Mesendoderm (in vitro differentiated cells): ENCODE measurements at places on chromosomes 16 and 17.

DNA sequence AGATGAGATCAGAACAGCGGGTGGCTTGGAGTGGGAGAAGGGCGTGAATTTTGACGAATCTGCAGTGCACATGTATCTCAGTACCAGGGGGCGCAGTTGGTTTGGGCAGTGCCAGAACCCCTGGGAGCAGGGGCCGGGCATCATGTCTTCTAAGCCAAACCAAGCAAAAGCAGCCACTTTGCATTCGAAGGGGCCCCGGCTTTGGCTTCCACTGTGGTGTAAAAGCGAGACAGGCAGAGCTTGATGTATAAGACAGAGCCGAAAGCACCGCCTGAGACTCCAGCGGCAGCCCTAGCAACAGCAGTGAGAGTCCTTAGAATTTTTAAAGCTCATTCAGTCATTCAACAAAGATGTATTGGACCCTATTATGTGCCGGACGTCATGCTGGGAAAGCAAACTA, 3.8 kb upstream of the XYLT1 start:
- no peak for DNase-seq

DNA sequence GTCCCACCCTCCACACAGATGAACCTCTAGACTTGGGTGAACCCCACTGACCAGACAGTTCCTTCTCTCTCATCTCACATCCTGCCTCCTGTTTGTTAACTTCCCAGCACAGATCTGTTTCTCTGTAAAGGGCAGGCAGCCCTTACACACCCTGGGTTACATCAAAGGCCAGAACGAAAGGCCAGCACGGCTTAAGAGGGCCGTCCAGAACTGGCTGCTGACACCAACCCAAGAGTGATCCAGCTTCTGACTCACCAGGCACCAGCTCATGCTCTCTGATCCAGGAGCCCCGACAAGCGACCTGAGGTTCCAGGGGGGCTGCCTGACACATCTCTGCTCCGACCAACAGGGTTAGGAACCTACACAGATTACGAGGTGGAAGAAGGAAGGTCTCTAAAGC, 86.9 kb downstream of the MRM3 start:
- no peak for DNase-seq

DNA sequence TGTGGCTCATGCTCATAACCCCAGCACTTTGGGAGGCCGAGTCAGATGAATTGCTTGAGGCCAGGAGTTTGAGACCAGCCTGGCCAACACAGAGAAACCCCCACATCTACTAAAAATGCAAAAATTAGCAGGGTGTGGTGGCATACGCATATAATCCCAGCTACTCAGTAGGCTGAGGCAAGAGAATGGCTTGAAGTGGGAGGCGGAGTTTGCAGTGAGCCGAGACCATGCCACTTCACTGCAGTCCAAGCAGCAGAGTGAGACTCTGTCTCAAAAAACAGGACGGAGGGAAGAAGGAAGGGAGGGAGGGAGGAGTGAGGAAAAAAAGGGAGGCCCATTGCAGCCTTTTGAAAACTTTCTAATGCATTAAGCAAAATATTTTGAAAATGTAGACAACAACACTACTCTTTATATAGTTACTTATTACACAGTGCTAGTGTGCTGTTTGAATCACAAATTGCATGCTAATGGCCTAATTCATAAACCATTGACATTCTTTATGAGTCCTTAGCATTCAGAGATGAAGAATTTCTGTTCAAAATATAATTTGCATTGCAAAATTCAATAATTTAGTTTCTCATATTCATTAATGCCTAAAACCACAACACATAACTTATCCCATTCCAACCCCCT, 59.4 kb downstream of the TMEM114 start:
- DNase-seq = no peak

GRCh38 chr17:64092952-64093451, 36.9 kb downstream of the ERN1 start:
- DNase-seq = no peak

- peak; percentile 68 for DNase-seq
Measured at GRCh38 chr17:56929362-56929969, 15.6 kb upstream of the TRIM25 start.

GRCh38 chr17:1730326-1731193, 6.1 kb downstream of the WDR81 start:
- DNase-seq = no peak

GRCh38 chr16:87824991-87825841, 44.1 kb downstream of the SLC7A5 start:
- peak; percentile 81 for DNase-seq

DNA sequence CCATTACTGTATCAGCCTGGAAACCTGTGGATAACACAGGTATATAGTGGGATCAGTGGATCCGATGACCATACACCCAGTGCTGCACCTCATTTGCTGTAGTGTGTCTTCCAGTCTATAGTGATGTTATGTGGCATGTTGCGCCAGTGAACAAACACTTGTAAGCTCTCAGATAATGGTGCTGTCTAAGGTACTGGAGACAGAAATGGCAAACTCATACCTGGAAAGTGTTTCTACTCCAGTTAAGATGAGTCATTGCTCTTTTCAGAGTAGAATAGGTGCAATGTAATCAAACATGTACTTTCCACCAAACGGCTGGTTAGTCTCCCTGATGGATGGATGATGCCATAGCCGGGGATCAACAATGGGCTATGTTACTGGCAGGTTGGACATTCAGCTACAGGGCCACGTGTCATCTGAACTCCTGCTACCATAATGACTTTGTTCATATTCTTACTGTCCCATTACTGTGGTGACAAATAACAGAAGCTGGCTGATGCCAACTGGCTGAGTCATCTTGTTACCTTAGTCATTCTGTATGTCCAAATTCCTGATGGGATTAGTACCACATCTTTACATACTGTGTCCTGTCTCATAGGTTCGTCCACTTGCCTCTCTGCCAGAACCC, 6.3 kb downstream of the CCL11 start:
- DNase-seq = no peak

- DNase-seq = no peak
Measured at GRCh38 chr17:9021992-9022572, 772 bp downstream of the NTN1 start.

GRCh38 chr16:88078111-88078775, 127.0 kb downstream of the BANP start:
- DNase-seq = no peak

DNA sequence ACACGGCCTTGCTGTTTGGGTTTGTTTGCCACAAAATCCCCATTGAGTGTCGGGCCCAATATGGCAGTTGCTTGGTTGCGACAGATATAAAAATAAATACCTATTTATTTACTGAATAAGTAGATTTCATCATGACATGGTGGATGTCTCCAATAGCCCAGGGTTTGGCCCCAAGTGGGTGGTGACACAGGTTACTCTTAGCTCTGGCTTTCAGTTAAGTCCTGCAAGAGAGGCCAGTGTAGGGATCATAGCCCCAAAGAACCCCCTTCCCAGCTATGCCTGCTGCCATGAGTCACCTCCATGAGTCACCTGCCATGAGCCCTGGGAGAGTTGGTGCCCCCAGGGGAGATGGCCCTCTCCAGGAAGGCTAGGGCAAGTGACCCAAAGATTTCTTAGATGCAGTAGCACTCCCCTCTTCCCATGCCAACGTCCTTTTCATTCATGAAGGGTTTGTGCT, 78.7 kb upstream of the LGALS9 start:
- peak; percentile 76 for DNase-seq

GRCh38 chr16:79100447-79100846, 500.1 kb downstream of the MAF start:
- DNase-seq = no peak

- DNase-seq = no peak
Measured at GRCh38 chr16:82589407-82589806, 37.4 kb upstream of the CDH13 start.

DNA sequence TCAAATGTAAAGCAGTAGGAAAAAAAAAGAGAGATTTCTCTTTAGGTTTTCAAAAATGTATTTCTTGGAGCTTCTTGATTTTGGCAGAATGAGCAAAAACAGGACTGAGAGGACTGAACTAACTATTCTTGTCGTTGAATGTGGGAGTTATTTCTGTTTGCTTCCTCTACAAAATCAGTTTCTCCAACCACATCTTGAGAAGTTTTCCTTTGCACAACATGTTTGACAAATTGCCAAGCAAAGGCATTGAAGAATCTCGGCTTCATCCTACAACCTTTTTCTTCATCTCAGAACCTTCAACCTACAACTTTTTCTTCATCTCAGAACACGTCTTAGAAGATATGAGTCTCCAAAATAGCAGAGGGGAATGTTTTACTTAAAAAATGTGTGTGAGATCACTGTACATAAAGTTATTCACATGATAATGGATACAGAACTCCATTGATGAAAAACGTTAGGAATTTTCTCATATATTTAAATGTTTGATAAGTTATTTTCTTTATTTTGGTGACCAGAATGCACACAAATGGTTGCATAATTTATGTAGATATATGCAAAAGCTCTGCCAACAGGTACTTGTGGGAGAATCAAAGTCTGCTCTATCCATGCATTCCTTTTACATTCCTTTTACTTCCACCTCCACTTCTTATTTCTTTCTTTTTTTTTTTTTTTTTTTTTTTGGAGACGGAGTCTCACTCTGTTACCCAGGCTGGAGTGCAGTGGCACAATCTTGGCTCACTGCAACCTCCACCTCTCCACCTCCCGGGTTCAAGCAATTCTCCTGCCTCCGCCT, 370.0 kb downstream of the KCNJ2 start:
- DNase-seq = peak; percentile 55

DNA sequence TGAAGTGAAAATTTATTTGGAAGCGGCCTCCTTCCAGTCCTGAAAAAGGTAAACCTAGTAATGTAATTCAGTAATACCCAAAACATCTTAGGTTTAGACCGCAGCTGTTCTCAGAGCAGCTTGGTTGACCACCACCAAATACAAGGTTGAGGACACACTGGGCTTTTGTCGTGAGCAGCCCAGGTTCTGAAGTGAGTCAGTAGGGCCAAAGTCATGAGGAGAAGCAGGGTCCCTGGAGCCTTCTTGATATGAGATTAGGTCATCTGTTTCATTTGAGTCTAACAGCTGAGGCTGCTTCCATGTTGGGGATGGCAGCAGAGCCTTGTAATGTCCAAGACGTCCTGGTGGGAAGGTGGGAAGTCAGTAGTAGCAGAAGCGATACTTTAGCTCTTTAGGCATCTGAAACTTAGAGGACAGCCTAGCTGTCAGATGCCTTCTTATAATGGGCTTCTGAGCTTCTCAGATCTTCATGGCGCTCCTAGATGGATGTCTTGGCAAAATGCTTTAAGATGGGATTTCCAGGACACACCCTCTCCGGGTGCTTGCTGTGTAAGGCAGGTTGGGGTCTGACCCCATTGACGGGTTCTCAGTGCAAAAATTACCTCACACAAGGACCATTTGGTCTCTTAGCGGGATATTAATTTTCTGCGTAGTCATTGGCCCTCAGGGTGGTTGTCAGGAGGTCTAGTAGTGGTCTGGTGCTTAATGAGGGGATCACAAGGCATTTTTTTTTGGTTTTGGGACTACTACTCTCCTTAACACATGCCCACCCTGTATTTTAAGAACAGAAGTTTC, 2.4 kb downstream of the ALKBH5 start:
- no peak for DNase-seq

- DNase-seq = peak; percentile 73
Measured at GRCh38 chr17:15436473-15437302, 30.7 kb downstream of the CDRT4 start.

GRCh38 chr17:30244853-30245385, 9.4 kb upstream of the SLC6A4 start:
- no peak for DNase-seq

DNA sequence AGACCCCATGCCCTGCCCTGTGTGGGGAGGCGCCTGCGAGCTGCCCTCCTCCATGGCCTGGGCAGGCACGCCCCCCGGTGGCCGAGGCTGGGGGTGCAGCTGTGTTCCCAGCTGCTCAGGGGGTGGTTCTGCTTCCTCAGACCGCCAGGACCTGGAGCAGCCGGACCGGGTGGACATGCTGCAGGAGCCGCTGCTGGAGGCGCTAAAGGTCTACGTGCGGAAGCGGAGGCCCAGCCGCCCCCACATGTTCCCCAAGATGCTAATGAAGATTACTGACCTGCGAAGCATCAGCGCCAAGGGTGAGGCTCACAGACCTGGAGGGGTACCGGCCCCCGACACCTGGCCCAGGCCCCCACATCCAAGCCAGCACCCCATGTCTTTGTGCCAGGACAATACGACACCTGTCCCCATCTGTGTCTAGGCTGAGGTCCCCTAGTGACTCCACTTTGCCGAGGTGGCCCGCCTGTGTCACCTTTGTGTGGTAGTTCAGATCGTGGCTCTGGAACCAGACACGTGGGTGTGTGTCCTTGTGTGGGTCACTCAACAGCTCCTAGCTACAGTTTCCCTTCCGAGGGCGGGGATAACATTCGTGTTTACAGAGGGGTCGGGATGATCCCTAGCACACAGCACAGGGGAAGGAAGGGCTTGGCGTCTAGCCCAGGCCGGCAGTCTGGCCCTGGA, 9.3 kb downstream of the GJD3 start:
- peak; percentile 79 for DNase-seq

DNA sequence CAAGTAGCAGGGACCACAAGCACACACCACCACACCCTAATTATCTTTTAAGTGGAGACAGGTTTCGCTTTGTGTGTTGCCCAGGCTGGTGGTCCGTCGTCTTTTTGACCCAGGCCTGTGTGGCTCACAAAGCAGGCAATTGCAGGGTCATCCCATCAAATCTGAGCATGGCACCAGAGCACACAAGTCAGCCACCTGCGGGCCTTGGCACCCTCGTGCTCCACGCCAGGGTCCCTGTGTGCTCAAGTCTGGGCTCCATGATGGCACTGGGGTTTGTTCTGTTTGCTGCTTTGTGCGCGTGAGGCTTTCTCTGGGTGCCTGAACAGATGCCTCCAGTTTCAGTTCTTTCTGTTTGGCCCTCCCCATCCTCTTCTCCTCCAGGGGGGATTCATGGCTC, 2.4 kb upstream of the CAPN15 start:
- no peak for DNase-seq

DNA sequence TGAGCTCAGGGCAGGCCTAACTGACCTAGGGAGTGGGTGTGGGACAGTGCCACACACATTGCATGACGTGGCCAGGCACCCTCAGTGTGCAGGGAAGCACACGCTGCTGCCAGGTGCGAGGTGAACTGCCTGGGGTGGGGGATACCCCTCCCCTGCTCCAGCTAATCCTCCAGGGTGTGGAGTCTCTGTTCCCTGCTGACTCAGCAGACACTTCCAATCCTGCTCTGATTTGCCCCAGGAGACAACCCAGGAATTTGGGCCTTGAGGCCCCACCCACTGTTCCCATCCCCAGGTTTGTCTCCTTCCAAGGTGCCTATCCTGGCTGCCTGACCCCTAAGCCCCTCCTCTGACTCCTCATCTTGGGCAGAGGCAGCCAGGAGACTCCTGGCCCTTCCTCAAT, 10.7 kb downstream of the DLX3 start:
- peak; percentile 57 for DNase-seq

- peak; percentile 63 for DNase-seq
Measured at GRCh38 chr16:57799600-57800199, 2.6 kb downstream of the KIFC3 start.

DNA sequence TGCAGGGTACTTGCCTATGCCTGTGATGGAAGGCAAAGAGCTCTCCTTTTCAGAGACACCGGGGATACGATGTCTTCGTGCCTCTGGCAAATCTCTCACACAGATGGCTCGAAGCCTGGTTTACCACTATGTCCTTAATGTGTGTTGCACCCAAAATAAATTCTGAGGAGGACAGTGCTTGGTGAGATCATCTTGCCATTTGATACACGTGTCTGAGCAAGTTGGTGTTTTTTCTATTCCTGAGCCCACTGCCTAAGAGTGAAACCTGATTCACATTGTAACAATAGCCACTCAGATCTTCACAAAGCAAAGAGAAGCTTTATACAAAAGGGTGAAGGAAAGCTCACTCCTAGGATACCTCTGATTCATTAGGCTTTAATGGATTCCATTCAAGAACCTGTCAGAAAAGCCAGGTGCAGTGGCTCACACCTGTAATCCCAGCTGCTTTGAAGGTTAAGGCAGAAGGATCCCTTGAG, 33.1 kb upstream of the AKAP1 start:
- no peak for DNase-seq

GRCh38 chr17:78000341-78000740, 41.8 kb downstream of the TNRC6C start:
- DNase-seq = no peak
